Stimulated activated CD4-positive, alpha-beta T cell treated with anti-CD3 and anti-CD28 coated beads, Interleukin-12 subunit alpha, Interleukin-12 subunit beta, amount 100 ng/mL, for 4 hours (primary cell): ENCODE measurements at places on chromosomes 7 and 10.

DNA sequence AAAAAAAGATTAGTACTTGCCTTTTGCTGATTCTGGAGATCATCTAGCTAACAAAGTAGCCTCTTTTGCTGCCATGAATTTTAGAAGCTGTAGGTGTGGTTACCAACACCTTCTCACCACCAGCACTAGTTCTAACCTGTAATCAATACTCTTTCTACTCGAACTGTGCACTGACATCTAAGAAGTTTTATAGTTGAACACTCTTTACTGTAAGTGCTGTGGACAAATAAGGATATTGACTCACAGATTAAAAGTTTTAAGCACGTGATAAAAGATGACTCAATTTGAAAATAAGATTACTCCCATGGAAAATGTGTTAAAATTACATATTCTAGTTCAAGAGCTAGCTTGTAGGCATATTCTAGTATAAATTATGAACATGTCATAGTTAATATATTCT lies 89.9 kb downstream of the REEP3 start:
- no peak for DNase-seq

GRCh38 chr10:105359708-105360107 lies 718.6 kb downstream of the SORCS3 start:
- DNase-seq = no peak

- DNase-seq = peak; percentile 33
These were observed 248.9 kb downstream of the COBL start for GRCh38 chr7:51067757-51068156.

DNA sequence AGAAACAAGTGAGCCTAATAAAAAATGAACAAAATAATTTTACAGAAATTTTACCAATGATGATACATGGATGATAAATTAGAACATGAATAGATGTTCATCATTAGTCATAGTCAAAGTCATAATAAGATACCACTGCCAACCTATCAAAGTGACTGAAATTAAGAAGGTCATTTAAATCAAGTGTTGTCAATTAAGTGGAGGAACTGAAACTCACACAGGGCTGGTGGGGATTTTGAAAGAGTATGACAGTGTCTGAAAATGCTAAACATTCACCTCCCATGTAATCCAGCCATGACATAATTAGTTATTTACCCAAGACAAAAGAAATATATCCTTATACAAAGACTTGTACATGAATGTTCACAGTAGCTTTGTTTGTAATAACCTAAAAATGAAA lies 57.1 kb upstream of the DYNC1I1 start:
- DNase-seq = no peak

DNA sequence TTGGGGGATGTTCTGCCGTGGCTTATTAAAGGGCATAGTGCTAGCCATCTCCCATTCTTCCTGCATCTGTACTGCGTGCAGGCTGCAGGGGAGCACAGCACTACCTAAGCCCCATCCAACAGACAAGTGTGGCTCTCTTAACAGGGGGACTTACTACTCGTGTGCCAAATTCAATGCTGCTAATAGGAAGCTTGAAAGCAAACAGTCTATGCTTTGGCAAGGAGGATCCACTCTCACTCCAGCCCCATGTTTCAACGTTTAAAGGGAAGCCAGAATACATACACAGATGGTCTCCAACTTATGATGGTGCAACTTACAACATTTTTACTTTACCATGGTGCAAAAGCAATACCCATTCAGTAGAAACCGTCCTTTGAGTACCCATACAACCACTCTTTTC lies 228.0 kb upstream of the C7orf33 start:
- DNase-seq = no peak

DNA sequence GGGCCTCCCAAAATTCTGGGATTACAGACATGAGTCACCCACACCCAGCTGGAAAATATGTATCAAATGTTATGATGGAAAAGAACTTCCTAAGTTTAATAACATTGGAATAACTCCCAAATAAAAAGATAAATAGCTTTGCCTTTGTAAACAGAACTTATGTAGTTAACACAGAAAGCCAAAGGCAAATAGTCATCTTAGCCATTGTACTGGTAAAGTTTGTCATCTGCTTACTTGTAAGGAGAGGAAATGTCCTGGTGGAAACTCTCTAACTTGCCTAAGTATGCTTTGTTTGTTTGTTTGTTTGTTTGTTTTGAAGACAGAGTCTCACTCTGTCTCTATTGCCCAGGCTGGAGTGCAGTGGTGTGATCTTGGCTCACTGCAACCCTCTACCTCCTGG lies 23.8 kb upstream of the TPST1 start:
- DNase-seq = no peak

DNA sequence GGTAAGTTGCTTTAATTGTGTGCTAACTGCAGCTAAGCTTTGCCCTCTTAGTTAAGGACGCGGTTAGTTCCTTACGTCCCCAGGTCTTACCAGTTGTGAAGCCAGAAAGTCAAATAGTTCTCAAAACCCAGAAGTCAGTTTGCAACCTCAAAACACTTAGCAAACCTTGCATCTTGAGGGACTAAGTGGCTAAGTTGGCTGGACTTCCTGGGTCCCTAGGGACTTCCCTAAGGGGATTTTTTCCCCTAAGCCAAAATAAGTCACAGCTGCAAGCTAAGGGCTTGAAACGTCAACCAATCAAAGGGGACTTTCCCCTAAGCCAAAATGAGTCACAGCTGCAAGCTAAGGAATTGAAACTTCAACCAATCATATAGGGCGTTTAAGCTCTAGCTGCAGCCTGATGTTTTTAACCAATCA lies 36.2 kb upstream of the HECW1 start:
- DNase-seq = no peak

DNA sequence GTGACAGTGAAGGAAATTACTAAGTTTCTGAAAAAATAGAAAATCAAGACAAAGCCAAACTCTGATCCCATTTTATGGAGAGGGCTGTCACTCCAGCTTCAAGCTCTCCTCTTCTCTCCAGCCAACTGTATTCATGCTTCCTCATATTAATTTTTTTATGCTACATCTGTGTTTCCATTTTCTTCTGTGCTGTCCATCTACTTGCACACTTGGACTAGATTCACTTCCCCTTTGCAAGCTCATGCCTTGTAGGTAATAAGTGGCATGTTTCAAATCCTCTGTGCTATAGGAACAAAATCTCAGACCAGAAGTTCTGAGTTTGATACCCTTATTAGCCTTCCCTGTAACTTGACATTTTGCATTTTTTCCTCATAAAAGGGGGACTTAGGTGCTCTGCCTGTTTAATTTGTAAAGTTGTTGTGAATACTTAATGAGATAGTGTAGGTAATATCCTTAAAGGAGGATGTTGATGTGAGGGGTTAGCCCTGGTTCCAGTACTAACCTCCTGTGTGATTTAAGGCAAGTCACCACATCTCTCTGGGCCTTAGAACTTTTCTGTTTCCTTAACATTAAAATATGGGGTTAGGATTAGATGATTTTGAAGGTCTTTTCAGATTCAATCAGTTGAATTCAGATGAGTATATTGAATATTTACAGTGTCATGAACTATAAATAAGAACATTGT lies 358.8 kb downstream of the BBS9 start:
- DNase-seq = no peak

DNA sequence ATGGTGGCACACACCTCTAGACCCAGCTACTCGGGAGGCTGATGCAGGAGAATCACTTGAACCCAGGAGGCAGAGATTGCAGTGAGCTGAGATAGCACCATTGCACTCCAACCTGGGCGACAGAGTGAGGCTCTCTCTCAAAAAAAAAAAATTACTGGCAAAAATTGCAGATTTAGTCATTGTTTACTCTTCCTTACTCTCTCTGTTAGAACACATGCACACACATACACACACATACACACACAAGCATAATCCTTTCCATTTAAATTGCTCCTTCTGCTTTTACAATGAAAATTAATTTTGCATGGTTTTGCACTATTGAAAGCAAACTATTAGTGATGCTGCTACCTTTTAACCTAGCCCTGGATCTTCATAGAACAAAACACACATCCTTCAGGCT lies 15.4 kb upstream of the UCN3 start:
- DNase-seq = no peak

DNA sequence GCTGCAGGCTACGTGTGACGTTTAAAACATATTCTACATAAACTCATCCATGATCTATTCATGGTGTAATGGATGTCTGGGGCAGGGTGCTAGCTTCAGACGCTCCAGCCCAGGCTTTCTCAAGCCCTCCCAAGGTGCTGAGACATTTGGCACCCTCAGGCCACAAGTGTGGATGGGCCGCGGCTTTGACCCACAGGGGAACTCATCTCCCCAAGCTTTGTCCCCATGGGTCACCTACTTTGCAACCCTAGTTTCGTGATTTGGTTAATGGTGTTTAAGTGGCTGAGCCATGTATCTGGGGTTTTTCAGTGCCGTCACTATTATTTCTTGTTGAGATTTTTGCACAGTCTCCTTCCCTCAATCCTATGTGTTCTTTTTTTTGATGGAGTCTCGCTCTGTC lies 66.0 kb downstream of the GRK5 start:
- DNase-seq = no peak

DNA sequence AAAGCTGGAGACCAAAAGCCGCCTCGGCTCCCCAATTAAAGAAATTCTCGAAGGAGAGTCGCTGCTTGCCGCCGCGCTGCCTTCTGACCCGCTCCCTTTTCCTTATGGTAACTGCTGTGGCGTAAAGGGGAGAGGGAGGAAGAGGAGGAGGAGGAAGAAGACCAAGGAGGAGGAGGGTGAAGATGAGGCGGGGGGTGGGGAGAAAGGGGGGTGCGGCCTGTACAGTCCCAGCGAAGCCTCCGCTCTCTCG lies 388 bp downstream of the CNOT4 start:
- peak; percentile 2 for DNase-seq

DNA sequence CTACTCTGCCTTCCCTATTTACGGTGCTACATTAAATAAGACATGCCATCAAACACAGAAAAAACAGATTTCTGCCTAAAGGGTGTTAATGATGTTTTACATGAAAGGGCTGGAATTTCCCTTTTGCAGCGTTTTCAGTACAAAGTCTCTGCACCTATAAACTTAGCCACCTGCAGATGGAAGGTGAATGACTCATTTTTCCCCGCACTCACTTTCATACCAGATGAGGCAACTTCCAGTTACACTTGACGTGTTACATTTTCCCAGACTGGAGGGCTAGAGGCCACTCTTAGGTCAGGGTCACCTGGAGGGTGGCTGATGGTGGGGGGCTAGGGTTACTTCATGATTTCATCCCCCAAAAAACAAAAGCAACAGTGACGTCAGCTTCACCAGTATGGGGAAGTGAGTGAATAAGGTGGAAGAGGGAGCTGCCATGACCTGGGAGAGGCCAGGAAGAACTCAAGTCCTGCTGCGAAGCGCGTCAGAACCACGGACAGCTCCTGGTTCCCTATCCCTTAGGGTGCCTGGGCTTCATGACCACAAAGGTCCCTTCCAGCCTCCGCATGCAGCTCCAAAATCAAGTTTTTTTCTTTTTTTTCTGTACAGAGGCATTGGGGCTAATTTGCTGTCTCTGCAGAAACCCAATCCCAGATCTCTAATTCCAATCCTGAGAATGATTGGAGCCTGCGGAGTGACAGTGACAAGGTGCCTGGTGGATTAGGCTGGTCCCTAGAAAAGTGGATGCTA lies 94.0 kb downstream of the ADARB2 start:
- DNase-seq = no peak

- no peak for DNase-seq
These were observed 41.8 kb downstream of the VIPR2 start for GRCh38 chr7:159102681-159103381.

GRCh38 chr7:71817916-71818315 lies 594.2 kb downstream of the CALN1 start:
- DNase-seq = no peak

- DNase-seq = no peak
These were observed 10.4 kb downstream of the GRM3 start for GRCh38 chr7:86653919-86654659.

DNA sequence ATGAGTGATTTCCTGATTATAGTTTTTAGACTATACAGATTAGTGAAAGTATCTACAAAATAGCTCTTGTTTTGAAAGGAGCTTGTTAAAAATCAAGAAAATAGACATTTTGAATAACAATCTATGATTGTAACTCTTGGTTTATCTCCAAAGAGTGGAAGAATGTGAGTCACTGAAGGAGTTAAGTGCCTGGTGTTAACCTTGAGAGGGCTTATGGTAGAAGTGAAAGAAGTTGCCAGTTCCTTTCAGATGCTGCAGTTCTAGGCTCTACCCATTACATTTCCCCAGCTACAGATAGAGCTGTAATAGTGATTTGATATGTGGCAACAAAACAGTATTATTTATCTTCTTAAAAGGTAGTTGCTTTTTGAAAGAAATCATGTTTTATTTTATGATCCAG lies 12.7 kb downstream of the NRBF2 start:
- DNase-seq = no peak

DNA sequence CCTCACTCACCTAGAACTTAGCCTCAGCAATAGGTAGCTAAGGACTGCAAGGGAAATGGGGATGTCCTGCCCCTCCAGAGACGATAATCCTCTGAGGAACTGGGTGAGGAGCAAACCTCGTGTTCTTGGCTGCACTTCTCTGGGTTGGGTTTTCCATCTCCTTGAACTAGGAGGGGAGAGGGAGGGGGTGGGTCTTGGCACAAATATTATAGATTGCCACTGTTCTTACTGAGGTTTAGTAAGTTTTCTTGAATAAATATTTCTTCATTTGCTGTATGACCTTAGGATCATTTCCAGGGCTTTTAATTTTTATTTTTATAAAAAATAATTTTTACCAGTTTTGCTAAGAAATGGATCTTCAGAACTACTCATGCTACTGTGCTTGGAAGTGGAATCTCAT lies 406.7 kb upstream of the FZD8 start:
- no peak for DNase-seq
